Calu3 (cell line): ENCODE measurements at places on chromosomes 13 and 19. TPM values are rescaled to one million over a fixed set of nuclear protein-coding genes. Genes with fewer than 3 reads are reported as not detected.

The SRRM5 gene
- total RNA-seq = 1.9 and 2.0 TPM in 2 replicates

The TINCR gene
- 0.27 and 0.40 TPM in 2 replicates for total RNA-seq

The IFI30 gene
- 22.4 and 41.8 TPM in 2 replicates for total RNA-seq

The NLRP9 gene
- not detected in 2 replicates for total RNA-seq

The TLE6 gene
- 2.1 and 3.4 TPM in 2 replicates for total RNA-seq

The RFPL4A gene
- not detected in 2 replicates for total RNA-seq

The RINL gene
- 4.1 TPM in 2 replicates for total RNA-seq

The ZNF526 gene
- 25.4 and 32.3 TPM in 2 replicates for total RNA-seq

The CEACAM20 gene
- 0.17 and 0.28 TPM in 2 replicates for total RNA-seq

- DNase-seq = no peak
Observed at GRCh38 chr13:72990953-72991352, 67.9 kb upstream of the KLF5 start.

GRCh38 chr13:103663996-103664395 lies 597.8 kb upstream of the SLC10A2 start:
- DNase-seq = no peak

DNA sequence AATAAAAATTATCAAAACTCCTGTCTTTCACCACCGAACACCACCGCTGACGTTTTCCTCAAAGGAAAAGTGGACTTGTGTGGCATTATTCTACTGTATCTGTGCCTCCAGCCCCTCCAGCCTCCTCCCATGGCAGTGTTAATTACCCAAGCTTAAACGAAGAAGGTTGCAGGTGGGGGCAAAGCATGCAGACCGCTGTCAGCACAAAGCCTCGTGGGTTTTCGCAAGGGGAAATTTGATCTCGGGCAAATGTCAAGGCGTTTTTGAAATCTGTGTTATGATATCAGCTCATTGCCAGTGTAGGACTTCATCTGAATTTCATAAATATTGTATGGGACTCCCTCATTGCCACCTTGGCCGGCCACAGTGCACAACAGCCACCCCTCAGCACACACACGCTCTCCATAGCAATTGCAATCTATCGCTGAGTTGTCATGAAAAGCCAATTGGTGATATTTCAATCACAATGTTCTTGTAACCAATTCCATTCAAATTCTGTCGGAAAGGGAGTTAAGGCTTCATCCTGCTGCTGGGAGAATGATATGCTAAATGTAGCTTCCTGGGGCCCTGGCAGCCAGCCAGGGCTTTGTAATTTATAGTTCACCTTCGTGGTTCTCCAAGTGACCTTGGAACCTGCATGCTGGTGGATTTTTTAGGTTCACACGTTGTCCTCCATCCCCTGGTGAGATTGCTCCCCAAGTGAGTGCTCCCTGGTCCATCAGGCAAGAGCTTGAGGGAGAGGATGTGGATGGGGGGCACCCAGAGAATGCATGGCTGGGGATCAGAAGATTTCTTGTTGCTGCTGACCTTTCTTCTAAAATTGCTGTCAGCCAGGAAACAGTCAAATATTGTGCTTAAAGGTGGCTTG lies 16.6 kb downstream of the CHST8 start:
- DNase-seq = no peak

GRCh38 chr19:41960973-41961372 lies 1.9 kb upstream of the RABAC1 start:
- DNase-seq = no peak

DNA sequence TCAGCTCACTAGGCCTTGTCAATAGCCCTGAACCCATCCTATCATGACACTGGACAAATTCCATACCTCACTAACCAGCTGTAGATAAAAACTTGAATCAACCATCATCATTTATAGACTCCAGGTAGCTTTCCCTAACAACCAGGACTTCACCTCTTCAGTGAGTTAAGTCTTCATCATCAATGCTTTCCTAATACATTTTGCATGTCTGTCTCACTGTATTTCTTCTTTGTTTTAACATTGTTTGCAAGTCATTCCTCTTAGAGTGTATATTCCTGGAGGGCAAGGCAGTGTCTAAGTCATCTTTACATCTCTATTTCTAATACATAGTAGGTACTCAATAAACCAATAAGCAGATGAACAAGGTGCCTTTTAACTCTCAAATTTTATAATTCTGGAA lies 123.4 kb upstream of the RFC3 start:
- DNase-seq = no peak

GRCh38 chr19:28502879-28503734 lies 709.8 kb downstream of the UQCRFS1 start:
- DNase-seq = no peak

- no peak for DNase-seq
Observed at GRCh38 chr19:30529876-30530275, 157.7 kb downstream of the ZNF536 start.

- no peak for DNase-seq
Observed at GRCh38 chr13:23579896-23580683, 9.9 kb downstream of the TNFRSF19 start.

DNA sequence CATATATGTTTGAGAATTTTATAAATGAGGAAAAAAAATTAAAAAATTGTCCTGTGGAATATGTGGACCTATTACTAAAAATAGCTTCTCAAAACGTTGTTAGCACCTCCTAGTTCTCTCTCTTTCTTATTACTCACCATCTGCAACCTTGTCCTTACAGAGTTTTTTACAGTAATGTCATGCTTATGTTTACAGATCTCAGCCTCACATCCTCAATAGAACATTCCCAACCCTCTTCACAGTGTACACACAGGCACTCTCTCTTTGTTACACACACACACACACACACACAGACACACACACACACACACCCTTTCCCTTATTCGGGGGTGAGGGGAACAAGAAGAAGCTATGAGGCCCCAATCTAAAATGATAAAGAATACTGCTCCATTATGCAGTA lies 197.7 kb downstream of the SLITRK6 start:
- no peak for DNase-seq

GRCh38 chr13:112095354-112095753 lies 28.4 kb downstream of the SOX1 start:
- DNase-seq = no peak

DNA sequence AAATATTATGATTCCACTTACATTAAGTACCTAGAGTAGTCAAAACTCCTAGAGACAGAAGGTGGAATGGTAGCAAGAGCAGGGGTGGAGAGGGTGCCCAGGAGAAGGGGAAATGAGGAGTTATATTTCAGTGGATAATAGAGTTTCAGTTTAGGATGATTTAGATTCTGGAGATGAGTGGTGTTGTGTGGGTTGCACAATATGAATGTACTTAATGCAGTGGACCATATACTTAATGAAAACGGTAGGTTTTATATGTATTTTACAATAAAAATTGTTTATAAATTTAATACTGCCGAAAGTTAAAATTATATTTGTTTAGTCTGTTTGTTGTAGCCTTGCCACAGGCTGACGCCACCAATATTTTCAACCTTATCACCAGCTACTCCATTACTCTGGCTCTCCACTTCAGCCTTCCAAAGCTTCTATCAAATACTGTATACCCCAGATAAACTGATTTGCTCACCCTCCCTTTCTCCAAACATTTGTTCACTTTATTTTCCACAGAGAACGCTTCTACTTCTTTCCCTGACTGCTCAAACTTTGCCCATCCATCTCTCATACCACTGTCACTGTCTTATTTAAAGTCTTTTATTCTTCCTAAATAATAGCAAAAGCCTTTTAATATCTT lies 1.4 kb upstream of the RBM26 start:
- no peak for DNase-seq

- peak; percentile 1 for DNase-seq
Observed at GRCh38 chr13:32585550-32586079, 637 bp upstream of the PDS5B start.

DNA sequence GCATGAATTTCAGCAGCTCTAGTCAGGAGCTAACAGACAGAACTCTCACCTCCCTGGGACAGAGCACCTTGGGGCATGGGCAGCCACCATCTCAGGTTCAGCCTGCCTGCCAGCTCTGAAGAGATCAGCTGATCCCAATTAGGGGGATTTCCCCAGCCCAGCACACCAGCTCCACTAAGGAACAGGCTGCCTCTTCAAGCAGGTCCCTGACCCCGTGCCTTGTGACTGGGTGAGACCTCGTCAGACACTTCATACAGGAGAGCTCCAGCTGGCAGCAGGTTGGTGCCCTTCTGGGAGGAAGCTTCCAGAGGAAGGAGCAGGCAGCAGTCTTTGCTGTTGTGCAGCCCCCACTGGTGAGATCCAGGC lies 84.5 kb upstream of the UFM1 start:
- DNase-seq = no peak

GRCh38 chr13:67619995-67620380 lies 389.9 kb upstream of the PCDH9 start:
- no peak for DNase-seq

GRCh38 chr19:4279267-4279529 lies 132 bp downstream of the SHD start:
- no peak for DNase-seq

- no peak for DNase-seq
Observed at GRCh38 chr19:39546599-39546998, 6.6 kb upstream of the EID2 start.
